T follicular helper cell (primary cell): ENCODE measurements at places on chromosomes 12 and 14.

DNA sequence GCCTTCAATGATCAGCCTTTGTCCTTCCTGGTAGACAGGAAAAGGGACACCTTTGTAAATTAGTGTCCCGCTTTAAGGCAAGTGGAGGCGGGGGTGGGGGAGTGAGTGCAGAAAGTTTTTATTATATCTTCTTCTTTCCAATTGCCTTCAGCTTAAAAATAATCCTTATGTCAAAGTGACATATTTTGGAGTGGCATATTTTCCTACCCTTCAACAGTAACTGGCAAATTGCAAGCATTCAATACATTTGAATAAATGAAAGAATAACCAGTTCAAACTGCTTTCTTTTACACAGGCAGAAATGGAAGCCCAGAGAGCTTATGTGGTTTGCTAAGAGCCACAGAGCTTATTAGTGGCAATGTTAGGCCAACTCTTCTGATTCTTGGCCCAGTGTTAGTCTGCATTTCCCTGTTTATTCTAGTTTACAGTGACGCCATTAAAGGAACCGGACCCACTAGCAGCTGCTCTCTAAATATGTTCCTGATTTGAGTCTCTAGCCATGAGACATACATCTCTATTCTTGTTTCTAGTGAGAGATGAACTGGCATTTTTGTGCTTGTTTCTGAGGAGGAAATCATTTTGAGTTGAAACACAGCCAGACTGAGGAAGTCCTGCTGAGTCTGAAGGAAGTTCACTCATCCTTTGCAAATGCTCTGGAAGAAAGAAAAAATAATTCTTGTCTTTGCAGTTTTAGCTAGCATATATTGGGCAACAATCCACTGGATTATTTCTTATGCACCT lies 468.7 kb downstream of the NOVA1 start:
- DNase-seq: no peak

DNA sequence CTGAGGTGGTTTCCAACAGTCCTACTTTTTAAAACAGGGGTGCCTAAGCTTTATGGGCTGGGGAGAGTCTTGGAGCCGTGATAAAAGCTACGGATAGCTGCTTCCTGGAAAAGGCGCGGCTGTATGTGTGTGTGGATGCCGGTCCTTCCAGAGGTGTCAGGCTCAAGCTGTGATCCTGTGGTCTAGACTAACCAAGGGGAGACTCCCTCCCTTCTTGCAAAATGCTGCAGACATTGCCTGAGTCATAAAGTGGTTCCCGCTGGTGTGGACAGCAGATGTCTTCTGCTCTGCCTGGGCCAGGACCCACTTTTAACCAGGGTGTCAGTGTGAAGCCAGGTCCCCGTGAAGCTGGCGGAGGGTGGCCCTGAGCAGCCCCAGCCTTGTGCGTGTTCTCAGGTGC lies 37.8 kb downstream of the CCDC92 start:
- no peak for DNase-seq

GRCh38 chr12:66624806-66625205 lies 54.1 kb downstream of the GRIP1 start:
- DNase-seq: no peak

DNA sequence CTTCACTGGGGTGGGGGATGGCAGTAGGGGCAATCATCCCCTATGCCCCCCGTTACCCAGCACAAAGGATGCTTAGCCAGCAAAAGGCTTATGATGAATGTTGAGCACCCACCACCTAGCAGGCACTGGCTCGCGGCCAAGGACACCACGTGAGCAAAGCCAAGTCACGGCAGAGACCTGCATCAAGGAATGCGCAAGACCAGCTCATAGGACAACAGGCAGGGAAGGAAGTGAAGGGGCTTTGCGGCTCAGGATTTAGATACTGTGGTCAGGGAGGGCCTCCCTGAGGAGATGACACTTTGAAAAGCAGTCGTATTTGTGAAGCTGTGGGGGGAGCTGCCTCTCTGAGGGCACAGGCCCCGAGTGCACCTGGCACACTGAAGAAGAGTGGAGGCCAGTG lies 32.8 kb downstream of the SH2B3 start:
- DNase-seq: peak; percentile 37

- no peak for DNase-seq
Measured at GRCh38 chr12:19916974-19917373, 451.4 kb upstream of the PDE3A start.

DNA sequence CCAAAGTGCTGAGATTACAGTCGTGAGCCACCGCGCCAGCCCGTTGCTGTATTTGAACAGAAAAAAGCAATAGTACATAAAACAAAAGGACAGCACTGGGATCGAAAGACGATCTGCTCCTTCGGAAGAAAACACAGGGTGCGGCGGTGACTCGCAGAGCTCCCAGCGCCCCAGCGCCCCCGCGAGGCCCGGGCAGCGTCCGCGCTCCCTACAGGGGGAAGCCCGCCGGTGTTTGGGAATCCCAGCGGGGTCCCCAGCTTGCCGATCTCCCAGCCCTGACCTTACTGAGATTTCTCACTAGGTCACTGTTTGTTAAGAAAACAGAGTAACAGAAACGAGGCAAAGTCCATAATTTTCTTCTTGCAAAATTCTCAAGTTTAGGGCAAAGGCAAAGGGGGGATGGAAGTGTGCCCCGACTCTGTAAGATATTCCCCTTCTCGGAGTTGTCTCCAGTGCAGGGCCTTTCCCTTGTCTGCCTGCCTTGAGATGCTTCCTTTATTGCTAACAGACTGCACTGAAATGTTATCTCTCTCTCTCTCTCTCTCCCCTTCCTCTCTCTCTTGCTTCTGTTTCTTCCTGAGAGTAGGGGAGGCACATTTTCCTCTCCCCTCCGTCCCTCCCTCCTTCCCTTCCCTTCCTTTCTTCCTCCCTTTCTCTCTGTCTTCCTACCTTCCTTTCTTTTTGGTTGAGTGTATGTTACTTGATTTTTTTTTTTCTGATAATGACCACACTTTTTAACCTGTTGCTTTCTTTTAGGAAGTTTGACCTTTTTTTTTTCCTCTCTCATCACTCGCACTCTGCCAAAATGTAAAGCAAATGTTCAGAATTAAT lies 91.9 kb downstream of the TMEM30B start:
- DNase-seq: no peak

- DNase-seq: no peak
Measured at GRCh38 chr12:6701078-6701768, 608 bp upstream of the PIANP start.

GRCh38 chr12:32098112-32098511 lies 8.5 kb upstream of the BICD1 start:
- no peak for DNase-seq

- no peak for DNase-seq
Measured at GRCh38 chr12:89882050-89882449, 173.4 kb upstream of the ATP2B1 start.

GRCh38 chr14:99884834-99885648 lies 91.8 kb downstream of the EML1 start:
- no peak for DNase-seq

- DNase-seq: no peak
Measured at GRCh38 chr14:79831195-79831892, 380.0 kb downstream of the DIO2 start.

DNA sequence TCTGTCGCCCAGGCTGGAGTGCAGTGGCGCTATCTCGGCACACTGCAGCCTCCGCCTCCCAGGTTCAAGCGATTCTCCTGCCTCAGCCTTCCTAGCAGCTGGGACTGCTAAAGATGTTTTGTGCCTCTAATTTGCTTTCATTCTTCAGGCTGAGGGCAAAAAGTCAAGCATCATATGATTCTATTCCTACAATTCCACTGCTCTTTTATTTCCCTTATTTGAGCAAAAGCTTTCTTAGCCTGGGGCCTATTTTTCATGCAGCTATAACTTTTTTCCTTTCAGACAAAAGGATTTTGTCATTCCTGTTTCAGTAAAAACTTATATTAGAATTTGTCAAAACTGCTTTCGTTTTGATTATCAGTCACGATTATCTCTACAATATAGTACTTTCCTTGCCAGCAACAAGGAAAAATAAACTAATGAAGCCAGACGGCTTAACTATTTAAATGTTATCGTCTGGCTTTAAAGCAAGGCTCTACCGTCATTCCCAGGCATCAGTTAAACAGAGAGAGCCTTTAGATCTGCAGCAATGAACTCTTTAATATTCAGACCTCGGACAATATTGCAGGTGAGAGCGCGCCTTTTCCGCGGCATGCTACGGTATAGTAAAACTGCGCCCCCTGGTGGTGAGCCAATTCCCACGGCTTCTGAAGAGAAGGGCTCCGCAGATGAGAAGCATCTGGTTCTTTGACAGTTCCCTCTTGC lies 1.4 kb upstream of the SLC2A13 start:
- DNase-seq: peak; percentile 82

- no peak for DNase-seq
Measured at GRCh38 chr12:55034218-55034617, 14.4 kb downstream of the NEUROD4 start.

- DNase-seq: no peak
Measured at GRCh38 chr12:108547686-108548085, 13.3 kb downstream of the SART3 start.

GRCh38 chr12:85281636-85282312 lies 1.8 kb downstream of the ALX1 start:
- DNase-seq: no peak

DNA sequence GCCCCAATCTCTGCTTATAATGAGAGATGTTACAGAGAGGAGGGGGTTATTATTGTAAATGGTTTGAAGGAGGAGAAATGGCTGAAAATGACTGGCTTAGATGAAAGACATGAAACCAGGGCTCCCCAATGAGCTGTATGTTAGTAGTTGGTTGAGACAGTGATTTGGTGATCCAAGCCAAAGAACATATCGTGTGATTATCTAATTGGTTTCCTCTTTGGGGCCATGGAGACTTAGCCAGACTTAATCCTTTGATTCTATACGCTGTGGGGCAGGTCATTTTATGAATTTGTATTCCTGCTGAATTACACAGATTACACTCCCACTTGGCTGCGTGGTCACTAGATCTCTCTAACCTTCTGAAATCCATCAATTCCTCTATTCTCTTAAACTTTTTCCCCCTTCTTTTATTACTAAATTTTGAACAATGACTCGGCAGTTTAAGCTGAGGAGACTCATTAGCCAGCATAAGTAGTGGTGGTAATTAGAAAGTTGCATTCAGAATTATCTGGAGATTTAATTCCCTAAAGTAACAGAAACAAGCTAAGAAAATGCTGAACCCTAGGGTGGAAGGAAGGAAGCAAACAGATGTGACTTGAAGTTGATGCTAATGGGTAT lies 5.3 kb downstream of the TTC8 start:
- DNase-seq: no peak

DNA sequence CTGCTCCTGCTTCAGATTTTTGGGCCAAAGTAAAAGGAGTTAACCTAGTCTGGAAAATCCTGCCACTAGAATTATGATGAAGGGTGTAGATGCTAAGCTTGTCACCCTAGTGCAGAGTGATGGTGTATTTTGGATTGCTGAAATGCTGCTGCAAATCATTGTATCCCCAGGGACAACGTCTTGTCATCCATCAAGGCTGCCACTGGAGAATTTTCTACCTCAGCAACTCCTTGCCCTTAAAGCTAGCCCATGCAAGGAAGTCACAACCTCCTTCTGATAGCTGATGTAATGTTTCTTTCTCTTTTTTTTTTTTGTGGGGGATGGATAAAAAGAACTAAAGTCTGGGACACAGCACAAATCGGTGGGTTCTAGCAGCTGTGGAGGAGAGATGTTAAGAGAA lies 139.4 kb upstream of the FRMD6 start:
- no peak for DNase-seq

GRCh38 chr12:110282300-110282860 lies 1.3 kb downstream of the ATP2A2 start:
- DNase-seq: no peak

- no peak for DNase-seq
Measured at GRCh38 chr12:15984097-15984800, 73.1 kb downstream of the DERA start.

DNA sequence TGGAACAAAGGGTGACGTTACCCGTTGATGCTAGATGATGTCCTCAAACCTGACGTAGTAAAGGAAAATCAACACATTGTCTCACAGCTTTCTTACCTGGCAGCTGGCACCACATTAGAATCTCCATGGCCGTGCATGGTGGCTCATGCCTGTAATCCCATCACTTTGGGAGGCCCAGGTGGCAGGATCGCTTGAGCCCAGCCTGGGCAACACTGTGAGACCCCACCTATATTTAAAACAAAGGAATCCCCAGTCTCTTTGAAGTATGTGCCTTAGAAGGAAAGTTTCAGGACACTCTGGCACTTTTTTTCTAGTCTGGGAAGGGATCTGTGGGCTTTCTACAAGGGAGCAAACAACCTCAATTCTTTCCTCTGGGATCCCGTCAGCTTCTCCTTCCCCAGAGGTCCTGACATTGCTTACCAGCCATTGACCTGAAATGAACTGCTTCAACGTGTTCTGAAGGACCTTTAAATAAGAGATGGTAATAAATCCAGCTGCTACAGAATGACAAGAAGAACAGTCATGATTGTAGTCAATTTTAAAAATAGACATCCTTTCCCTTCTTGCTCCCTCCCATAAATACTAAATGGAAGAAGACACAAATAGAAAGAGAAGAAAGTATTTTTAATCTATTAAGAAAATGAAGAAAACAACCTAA lies 33.7 kb upstream of the TTC7B start:
- no peak for DNase-seq
